ENCODE measurements at places on chromosomes 3 and 15. TPM values are rescaled to one million over a fixed set of nuclear protein-coding genes. Genes with fewer than 3 reads are reported as not detected.

NEO1 gene
- 0.49 TPM for total RNA-seq

CCR3 gene
- not detected for total RNA-seq

STAB1 gene
- total RNA-seq = 173 TPM

KCNAB1 gene
- 0.13 TPM for total RNA-seq

CCDC54 gene
- not detected for total RNA-seq

ZFAND6 gene
- total RNA-seq = 158 TPM

CSPG5 gene
- total RNA-seq = 0.16 TPM

CCR1 gene
- not detected for total RNA-seq

WDR93 gene
- total RNA-seq = under 0.01 TPM

IVD gene
- 57.6 TPM for total RNA-seq

CRYGS gene
- 2.4 TPM for total RNA-seq

MINAR1 gene
- 0.31 TPM for total RNA-seq

SH2D7 gene
- not detected for total RNA-seq

IGSF10 gene
- total RNA-seq = 0.06 TPM

WNT7A gene
- total RNA-seq = not detected

LHFPL4 gene
- not detected for total RNA-seq

PAQR9 gene
- total RNA-seq = not detected

CPLX3 gene
- total RNA-seq = not detected

RTP4 gene
- total RNA-seq = 2.8 TPM

SEMA5B gene
- under 0.01 TPM for total RNA-seq

ADCY5 gene
- total RNA-seq = 0.06 TPM

DNAJC13 gene
- 53.9 TPM for total RNA-seq

CACNA2D2 gene
- total RNA-seq = 0.06 TPM

PP2D1 gene
- not detected for total RNA-seq

SLC38A3 gene
- total RNA-seq = 0.13 TPM

ZNF501 gene
- 5.3 TPM for total RNA-seq

PLSCR4 gene
- 693 TPM for total RNA-seq

CD86 gene
- total RNA-seq = not detected

FBN1 gene
- total RNA-seq = 88.4 TPM

EPHA6 gene
- total RNA-seq = 0.13 TPM

LRRC31 gene
- not detected for total RNA-seq

IL5RA gene
- not detected for total RNA-seq

LMAN1L gene
- not detected for total RNA-seq

NPAP1 gene
- not detected for total RNA-seq

CX3CR1 gene
- not detected for total RNA-seq

TTLL13 gene
- total RNA-seq = 0.06 TPM

DNASE1L3 gene
- 3.4 TPM for total RNA-seq

CCR9 gene
- not detected for total RNA-seq

CADM2 gene
- total RNA-seq = not detected

PSMD6 gene
- 71.2 TPM for total RNA-seq

SLC15A2 gene
- total RNA-seq = under 0.01 TPM

CMC1 gene
- total RNA-seq = 4.7 TPM

Measured in bladder microvascular endothelial cell (primary cell).